SK-N-SH (cell line): ENCODE measurements at places on chromosomes 12 and 14.

GRCh38 chr14:73745571-73746519 lies 31.7 kb upstream of the PNMA1 start:
- H3K36me3 ChIP-seq = no peaks in the 10 kb centered on the region
- no peaks in the 10 kb centered on the region for H3K27me3 ChIP-seq
- peaks cover 31% of the 10 kb centered on the region for H3K4me1 ChIP-seq

- no peaks in the 10 kb centered on the region for H3K36me3 ChIP-seq
- H3K27me3 ChIP-seq = no peaks in the 10 kb centered on the region
- no peaks in the 10 kb centered on the region for H3K4me1 ChIP-seq
- no peak overlapping the region for H3K27ac ChIP-seq
- no peak overlapping the region for H3K4me3 ChIP-seq
These were observed 386.2 kb upstream of the CCDC196 start for GRCh38 chr14:66099931-66100330.

- no peak overlapping the region for H3K4me3 ChIP-seq
- no peak overlapping the region for H3K27ac ChIP-seq
- H3K27me3 ChIP-seq = peaks cover 7% of the 10 kb centered on the region; the same call in 1 of the 2 replicates
These were observed 25.6 kb upstream of the MBIP start for GRCh38 chr14:36346052-36346451.

DNA sequence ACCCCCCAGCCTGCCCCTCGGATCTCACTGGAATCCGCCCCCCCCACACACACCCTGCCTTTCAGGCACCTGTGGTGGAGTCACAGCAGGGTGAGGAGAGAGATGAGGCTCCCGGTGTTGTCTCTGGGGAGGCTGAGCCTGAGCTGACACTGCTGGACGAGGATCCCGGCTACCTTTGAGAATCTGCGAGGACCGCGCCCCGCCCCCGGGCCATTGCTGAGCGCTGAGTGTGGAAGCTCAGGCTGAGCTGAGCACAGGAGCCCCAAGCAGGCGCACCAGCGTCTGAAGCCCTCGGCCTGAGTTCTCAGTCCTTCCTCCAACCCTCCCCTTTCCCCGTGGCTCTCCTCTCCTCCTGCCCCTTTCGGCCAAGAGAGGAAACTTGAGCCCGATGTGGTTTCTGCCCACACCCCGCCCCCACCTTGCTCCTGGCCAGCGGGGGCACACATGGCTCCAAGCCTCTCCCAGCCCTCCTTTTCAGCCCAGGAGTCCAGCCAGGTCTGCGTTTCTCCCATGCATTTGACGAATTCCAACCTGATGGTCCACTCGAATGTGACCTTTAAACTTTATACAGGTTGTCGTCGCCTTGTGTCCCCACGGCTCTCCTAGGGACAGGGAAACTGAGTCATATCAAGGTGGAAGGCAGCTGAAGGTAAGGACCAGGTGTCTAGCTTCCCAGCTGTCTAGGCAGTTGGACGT lies at the start of gene NFE2:
NFE2 (minus strand) TSS at position 284 of the 696 bp plus-strand sequence. CDS start 5,767 bp downstream, outside the sequence.
- DNase-seq = peak; percentile 49
- H3K4me3 ChIP-seq = peak within 1 kb of the TSS; percentile 14; the same call in 1 of the 2 replicates
- no peak within 1 kb of the TSS for H3K27ac ChIP-seq
- no peaks in the 10 kb centered on the region for H3K36me3 ChIP-seq
- H3K4me1 ChIP-seq = no peaks in the 10 kb centered on the region
- no peaks in the 10 kb centered on the region; the same call in 1 of the 2 replicates for H3K27me3 ChIP-seq

- peaks cover 42% of the 10 kb centered on the region for H3K4me1 ChIP-seq
- DNase-seq = no peak
- no peaks in the 10 kb centered on the region for H3K27me3 ChIP-seq
- no peak overlapping the region; the same call in 1 of the 2 replicates for H3K27ac ChIP-seq
- no peak overlapping the region for H3K4me3 ChIP-seq
These were observed 46.4 kb downstream of the ACTN1 start for GRCh38 chr14:68932686-68933085.

- DNase-seq = no peak
- no peak overlapping the region for H3K27ac ChIP-seq
- H3K4me1 ChIP-seq = no peaks in the 10 kb centered on the region
- H3K36me3 ChIP-seq = no peaks in the 10 kb centered on the region
- H3K27me3 ChIP-seq = no peaks in the 10 kb centered on the region
- H3K4me3 ChIP-seq = no peak overlapping the region
These were observed 57.6 kb upstream of the SSTR1 start for GRCh38 chr14:38150075-38150474.

DNA sequence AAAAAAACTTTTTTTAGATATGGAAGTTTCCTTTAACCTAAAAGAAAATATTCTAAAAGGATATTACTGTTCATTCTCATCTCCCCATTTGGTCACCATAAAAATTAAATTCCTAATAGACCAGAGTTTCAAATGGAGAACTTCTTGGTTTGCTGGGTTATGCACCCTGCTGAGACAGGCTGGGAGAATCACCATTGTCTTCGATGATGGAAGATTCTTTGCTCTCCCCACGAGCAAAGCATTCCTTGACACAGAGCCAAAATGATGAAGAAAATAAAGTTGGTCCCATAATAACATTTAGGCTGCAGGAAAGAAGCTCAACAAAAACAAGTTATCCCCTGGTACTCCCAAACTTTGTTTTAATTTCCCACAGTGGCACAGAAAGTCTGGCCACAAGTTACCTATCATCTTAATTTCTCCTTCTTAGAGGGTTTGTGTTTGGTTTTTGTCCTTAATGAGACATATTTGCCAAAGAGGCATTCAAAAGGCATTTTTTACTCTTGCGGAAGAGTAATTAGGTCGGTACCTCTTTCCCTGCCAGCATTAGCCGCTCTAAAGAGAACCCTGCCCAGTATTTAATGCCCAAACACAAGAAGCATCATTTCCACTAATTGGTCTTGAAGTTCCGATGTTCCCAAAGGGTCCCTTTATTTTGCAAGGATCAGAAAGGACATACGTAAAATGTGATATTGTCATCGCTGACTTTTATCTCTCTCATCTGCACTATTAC lies 4.8 kb downstream of the DIO2 start:
- H3K4me3 ChIP-seq = no peak overlapping the region
- no peaks in the 10 kb centered on the region for H3K36me3 ChIP-seq
- no peaks in the 10 kb centered on the region; the same call in 1 of the 2 replicates for H3K4me1 ChIP-seq
- H3K27ac ChIP-seq = no peak overlapping the region
- no peaks in the 10 kb centered on the region for H3K27me3 ChIP-seq

GRCh38 chr12:79422060-79422812 lies 268.5 kb downstream of the PAWR start:
- no peaks in the 10 kb centered on the region for H3K36me3 ChIP-seq
- peaks cover 41% of the 10 kb centered on the region for H3K4me1 ChIP-seq
- no peaks in the 10 kb centered on the region for H3K27me3 ChIP-seq
- no peak overlapping the region for H3K4me3 ChIP-seq
- DNase-seq = no peak
- H3K27ac ChIP-seq = no peak overlapping the region

GRCh38 chr12:132443091-132443490 lies 46.9 kb upstream of the FBRSL1 start:
- H3K27ac ChIP-seq = no peak overlapping the region
- no peaks in the 10 kb centered on the region for H3K4me1 ChIP-seq
- DNase-seq = no peak
- H3K4me3 ChIP-seq = no peak overlapping the region
- no peaks in the 10 kb centered on the region for H3K36me3 ChIP-seq
- peaks cover 9% of the 10 kb centered on the region; the same call in 1 of the 2 replicates for H3K27me3 ChIP-seq

DNA sequence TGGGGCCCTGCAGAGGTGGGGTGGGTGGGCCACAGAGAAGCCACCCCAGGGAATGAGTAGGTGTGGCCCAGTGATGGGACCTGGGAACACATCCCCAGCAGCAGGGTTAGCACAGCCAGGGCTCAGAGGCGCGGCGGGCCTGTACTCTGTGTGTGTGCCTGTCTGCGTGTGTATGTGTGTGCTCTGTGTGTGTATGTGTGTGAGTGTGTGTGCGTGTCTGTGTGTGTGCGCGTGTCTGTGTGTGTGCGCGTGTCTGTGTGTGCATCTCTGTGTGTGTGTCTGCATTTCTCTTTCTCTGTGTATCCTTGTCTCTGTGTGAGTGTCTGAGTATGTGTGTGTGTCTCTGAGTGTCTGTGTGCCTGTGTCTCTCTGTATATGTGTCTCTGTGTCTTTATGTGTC lies 26.1 kb downstream of the KIF26A start:
- H3K27ac ChIP-seq = no peak overlapping the region
- H3K27me3 ChIP-seq = no peaks in the 10 kb centered on the region
- H3K4me1 ChIP-seq = peaks cover 52% of the 10 kb centered on the region; the same call in 1 of the 2 replicates
- DNase-seq = no peak
- no peaks in the 10 kb centered on the region for H3K36me3 ChIP-seq

DNA sequence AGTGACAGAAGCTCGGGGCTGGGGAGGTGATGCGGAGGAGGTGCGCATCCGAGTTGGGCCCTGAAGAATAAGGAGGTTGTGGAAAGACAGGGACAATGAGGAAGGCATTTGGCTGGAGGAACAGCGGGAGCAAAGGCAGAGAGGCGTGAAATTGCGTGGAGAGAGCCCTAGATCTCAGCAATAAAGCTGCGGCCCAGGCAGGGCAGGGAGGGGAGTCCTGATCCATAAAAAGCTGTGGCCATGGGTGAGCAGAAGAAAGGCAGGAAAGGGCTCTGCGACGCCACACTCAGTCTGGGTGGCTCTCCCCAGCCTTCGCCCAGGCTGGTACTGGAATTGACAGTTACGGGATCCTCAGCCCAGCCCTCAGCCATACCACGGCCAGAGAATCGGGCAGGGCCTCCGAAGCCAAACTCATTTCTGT lies 2.2 kb downstream of the FIGNL2 start:
- H3K27me3 ChIP-seq = peaks cover 15% of the 10 kb centered on the region; the same call in 1 of the 2 replicates
- H3K36me3 ChIP-seq = no peaks in the 10 kb centered on the region
- no peak overlapping the region for H3K27ac ChIP-seq
- H3K4me3 ChIP-seq = no peak overlapping the region; the same call in 1 of the 2 replicates
- no peak for DNase-seq
- peaks cover 50% of the 10 kb centered on the region for H3K4me1 ChIP-seq

DNA sequence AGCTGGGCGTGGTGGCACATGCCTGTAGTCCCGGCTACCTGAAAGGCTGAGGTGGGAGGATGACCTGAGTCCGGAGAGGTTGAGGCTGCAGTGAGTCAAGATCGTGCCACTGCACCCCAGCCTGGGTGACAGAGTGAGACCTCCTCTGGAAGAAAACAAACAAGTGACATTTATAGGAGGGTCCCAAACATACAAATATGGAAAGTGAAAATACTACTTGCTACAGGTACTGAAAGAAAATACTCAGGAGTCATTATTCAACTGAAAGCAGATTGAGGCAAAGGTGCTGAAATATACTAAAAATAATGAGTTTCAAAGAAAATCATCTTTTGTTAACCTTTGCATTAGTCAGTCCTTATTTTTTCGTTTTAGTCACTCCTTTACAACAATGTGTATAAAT lies 53.5 kb downstream of the ETV6 start:
- no peak overlapping the region for H3K27ac ChIP-seq
- no peaks in the 10 kb centered on the region for H3K36me3 ChIP-seq
- peaks cover 30% of the 10 kb centered on the region for H3K4me1 ChIP-seq
- H3K4me3 ChIP-seq = no peak overlapping the region
- no peak for DNase-seq

DNA sequence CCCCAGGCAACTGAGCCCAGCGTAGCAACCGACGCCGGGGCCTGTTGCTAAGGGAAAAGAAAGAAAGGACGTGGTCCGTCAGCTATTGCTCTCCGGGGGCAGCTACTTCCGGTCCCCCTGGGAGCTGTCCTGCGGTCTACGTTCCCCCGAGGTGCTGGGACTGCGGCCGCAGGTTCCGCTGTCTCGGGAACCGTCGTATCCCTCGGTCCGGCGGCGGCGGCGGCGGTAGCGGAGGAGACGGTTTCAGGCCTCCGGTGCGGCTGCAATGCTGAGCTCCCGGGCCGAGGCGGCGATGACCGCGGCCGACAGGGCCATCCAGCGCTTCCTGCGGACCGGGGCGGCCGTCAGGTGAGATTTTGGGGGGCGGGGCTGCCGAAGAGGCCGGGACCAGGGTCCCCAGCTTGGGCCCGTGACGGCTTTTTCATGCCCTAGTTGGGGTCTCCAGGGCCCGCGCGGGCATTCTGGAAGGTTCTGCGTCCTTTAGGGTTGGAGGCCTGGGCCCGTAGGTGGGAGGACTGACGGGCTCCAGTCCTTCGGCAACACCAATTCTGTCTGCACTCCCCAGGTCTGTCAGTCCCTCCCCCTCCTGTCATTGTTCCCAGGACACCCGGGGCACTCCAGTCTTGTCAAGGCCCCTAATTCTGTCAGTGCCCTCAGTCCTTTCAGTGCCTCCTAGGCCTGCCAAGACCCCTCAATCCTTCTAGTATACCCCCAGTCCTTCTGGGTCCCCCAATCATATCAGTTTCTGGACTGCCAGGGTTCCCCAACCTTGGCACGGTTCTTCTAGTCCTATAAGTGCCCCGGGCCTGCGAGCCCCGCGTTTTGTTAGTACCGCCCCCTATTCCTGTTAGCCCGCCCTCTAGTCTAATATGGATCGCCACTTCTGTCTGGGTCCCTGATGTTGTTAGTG lies at the start of gene USP30:
USP30 (plus strand) TSS at position 163 of the 910 bp plus-strand sequence; CDS start at position 266, 103 bp downstream.
- peaks cover under 1% of the 10 kb centered on the region for H3K36me3 ChIP-seq
- peak within 1 kb of the TSS; percentile 78 for H3K4me3 ChIP-seq
- DNase-seq = peak; percentile 94
- H3K27ac ChIP-seq = peak within 1 kb of the TSS; percentile 20; the same call in 1 of the 2 replicates
- H3K27me3 ChIP-seq = no peaks in the 10 kb centered on the region

DNA sequence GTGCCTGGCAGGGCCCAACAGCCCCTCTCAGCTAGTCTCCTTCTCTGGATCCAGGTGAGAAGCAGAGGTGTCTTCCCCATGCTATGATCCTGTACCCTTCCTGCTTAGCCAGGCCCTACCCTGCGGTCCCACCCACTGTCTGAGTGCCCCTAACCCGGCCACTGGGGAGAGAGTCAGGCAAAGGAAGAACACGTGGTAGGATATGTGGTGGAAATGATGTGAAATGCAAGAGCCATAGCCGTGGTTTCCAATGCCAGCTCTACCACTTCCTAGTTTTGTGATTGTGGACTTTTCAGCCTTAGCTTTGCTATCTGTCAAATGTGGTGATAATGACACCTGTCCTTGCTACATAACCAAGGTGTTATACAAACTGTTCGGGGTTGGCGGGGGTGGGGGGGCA lies 15.8 kb downstream of the KRT2 start:
- no peak overlapping the region for H3K27ac ChIP-seq
- H3K4me3 ChIP-seq = no peak overlapping the region
- H3K4me1 ChIP-seq = no peaks in the 10 kb centered on the region
- H3K27me3 ChIP-seq = peaks cover 26% of the 10 kb centered on the region
- no peak for DNase-seq
- no peaks in the 10 kb centered on the region for H3K36me3 ChIP-seq
